Immature natural killer cell (primary cell): ENCODE measurements at places on chromosomes 1 and 21. TPM values are rescaled to one million over a fixed set of nuclear protein-coding genes. Genes with fewer than 3 reads are reported as not detected.

DNA sequence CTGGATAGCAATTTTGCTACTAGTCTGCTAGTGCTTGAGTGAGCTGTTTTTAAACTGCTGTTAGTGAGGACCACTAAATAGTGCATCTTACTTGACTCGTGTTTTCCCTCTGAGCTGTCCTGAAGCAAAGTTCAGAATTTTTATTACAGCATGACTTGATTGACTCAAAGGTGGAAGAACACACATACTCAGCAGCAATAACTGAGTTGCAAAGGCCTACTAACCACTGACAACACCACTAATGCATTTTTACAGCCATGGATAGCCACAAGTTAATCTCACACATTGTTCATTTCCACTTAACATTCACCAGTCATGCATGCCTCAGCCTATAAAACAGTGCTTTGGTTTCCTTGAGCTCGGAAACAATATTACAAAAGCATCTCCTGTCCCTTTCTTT is 148.7 kb downstream of the RUNX1 start:
- DNase-seq, result no peak

GRCh38 chr21:26148840-26149354 is 21.7 kb downstream of the APP start:
- no peak for DNase-seq

DNA sequence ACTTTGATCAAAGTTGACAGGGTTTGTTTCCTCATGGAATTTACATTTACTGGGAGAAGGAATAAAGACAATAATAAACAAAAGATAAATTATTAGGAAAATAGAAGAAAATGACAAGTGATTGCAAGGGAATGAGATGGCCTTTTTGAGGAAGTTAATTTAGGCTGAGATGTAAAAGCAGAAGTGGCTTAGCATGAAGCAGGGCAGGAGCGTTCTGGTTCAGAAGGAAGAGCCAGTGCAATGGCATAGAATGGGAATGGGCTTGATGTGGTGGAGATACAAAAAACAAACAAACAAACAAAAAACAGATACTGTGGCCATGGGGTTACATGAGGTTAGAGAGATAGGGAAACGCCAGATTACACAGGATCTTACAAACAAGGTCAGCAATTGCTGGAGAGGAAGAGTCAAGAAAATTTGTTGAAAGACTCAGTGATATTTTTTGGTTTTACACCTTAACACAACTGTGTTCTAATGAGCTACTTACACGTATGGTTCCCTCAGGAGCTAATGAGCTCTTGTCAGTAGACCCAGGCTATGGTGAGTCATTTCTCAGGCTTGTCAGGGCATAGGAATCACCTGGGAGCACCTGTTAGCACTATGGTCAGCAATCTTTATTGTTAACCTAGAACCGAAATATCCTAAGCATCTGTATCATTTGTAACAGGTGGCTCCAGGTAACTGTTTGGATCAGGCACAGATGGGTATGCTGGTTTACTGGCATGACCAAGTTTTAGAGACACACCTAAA is 8.7 kb upstream of the CADM3 start:
- DNase-seq, result no peak

GRCh38 chr1:154835531-154836324 is 34.4 kb downstream of the KCNN3 start:
- DNase-seq, result no peak

GRCh38 chr21:33025106-33025488 is 638 bp upstream of the OLIG2 start:
- DNase-seq, result no peak

DNA sequence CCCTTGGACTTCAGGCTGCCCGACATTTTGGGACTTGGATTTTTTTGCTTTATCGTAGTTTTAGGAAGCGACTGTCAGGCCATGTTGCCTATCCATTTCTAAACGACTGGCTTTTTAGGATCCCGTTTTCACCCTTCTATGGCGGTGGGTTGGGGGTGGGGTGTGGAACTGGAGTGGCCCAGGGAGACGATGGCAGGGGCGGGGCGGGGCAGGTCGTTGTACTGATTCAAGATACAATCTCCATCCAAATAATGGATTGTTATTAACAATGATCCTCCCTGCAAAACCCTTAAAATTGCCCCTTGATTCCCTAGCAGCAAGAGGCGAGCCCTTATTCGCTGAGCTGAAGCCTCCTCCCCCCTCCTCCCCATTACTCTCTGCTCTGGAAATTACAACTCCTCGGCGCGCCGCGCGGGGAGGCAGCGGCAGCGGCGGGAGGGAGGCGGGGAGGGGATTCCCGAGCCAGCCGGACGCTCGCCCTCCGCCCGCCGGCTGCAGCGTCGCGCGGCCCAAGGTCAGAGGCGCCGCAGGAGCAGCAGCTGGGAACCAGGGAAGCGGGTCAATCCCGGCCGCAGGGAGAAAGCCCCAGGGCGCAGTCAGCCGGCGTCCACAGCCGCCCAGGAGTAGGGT is at the start of gene TRIM67:
TSS of gene TRIM67 (plus strand) at position 392 of the 630 bp plus-strand sequence. CDS start 912 bp downstream, outside the sequence.
- DNase-seq, result no peak

- no peak for DNase-seq
Measured at GRCh38 chr1:203797948-203798655, 2.7 kb downstream of the ZBED6 start.

DNA sequence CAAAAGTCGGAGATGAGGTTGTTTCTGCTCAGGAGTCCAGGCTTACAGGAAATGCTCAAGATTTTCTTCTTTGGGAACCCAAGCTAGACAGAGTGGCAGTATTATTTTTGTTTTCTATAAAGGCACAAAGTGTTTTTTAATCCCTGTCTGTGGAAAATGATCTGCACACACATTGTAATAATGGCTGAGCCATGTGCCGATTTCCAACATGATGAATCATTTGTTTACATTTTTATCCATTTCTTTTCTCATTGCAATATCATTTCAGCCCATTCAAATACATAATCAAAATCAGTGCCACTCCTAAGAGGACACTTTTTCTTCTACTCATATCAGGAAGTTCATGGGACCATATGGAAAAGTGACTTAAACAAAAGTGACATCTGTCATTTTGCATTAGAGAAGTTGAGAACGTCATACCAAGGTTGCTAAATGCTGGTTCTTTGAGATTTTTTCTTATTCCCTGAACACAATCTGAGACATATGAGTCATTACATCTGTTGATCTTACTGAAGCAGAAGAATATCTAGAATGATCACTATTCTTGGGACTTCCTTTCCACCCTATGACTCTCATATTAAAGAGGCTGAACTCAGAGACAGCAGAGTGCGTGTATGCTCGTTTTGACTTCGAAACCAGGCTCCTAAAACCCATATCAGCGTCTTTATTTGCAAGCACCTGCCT is 44.9 kb downstream of the ACTA1 start:
- no peak for DNase-seq

The FALEC gene
- polyA plus RNA-seq, result not detected

- no peak for DNase-seq
Measured at GRCh38 chr1:86940599-86940998, 26.2 kb downstream of the HS2ST1 start.

DNA sequence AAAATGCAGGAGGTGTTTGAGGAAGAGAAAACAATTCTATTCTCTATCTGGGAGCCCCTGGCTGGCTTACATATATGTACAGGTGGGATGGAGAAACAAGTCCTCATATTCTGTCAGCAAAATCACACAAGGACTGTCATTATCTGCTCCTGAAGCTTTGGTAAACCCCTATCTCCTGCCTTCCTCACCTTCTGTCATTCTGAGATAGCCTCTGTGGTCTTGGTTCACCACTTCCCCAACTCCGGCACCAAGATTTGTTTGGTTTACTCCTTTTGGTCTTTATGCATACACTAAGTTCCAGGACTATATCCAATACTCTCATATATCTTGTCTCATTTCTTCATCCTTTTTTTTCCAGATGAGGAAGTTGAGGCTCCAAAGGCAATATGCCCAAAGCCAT is 551.1 kb downstream of the PLPP3 start:
- DNase-seq, result no peak

The SAMD11 gene
- polyA plus RNA-seq, result 0.14 TPM

GRCh38 chr1:58065520-58065919 is 481.0 kb downstream of the OMA1 start:
- no peak for DNase-seq

The BPNT1 gene
- 19.0 TPM for polyA plus RNA-seq

GRCh38 chr21:37000381-37000780 is 6.1 kb upstream of the RIPPLY3 start:
- no peak for DNase-seq

DNA sequence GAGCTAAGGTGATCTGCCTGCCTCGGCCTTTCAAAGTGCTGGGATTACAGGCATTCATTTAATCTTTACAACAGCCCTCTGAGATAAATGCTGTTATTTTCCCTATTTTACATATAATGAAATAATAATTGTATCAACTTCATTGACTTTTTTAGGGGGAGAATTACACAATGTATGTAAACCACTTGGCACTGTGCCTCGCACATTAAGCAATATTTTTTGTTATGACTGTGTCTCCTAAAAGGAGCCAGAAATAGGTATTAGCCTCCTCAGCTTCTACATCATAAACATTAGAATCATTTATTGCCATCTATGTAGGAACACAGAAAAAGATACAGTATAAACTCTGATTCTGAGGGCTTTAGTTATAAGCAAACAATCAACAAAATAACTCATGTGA is 1.1 kb upstream of the DNAJC28 start:
- no peak for DNase-seq

The PTPN22 gene
- polyA plus RNA-seq, result 83.6 TPM

DNA sequence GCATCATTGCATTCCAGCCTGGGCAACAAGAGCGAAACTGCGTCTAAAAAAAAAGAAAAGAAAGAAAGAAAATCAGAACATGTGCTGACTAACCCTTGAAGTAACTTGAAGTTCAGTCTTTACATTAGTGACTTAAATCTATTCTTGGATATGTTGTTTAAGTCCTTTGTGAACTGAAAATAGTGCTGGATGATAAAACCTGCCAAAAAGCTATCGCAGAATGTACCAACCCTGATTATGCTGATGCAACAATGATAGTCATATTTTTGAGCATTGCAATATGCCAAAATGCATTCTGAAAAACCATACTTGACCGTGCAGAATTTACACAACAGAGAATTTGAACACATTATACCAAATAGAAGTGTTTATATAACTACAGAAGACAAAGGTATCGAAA is 30.7 kb downstream of the SHISAL2A start:
- no peak for DNase-seq

DNA sequence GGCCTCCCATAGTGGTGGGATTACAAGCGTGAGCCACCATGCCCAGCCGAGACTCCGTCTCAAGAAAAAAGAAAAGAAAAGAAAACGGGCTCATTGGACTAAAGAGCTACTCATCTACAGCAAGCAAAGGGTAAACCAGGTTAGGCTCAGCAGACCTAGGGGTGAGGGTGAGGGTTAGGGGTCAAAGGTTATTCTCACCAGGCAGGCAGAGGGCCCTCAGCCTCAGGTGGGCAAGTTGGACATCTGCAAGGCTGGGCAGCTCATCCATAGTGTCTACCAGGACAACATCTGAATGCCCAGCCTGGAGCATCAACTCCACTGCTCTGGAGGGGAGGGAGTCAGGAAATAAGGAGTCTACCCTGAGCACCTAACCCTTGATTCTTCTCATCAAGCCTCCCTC is 3.5 kb downstream of the MTMR11 start:
- no peak for DNase-seq

DNA sequence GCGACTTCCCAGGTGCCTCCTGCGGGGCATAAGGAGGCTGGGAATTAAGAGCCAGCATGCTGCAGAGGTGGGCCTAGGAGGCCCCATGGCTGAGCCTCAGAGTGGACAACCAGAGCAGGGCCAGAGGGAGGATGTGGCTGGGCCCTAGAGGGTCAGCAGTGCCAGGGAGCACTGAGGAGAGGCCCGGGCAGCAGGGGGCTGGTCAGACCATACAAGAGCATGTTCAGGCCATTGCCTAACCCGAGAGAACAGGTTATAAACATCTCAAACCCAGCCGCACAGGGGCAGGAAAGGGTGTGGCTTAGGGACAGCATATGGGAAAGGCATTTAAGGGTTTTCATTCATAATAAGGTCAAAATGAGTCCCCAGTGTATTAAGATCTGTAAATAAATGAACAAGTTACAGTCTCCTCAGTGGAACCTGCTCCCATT is 51.1 kb downstream of the IER5 start:
- DNase-seq, result no peak

DNA sequence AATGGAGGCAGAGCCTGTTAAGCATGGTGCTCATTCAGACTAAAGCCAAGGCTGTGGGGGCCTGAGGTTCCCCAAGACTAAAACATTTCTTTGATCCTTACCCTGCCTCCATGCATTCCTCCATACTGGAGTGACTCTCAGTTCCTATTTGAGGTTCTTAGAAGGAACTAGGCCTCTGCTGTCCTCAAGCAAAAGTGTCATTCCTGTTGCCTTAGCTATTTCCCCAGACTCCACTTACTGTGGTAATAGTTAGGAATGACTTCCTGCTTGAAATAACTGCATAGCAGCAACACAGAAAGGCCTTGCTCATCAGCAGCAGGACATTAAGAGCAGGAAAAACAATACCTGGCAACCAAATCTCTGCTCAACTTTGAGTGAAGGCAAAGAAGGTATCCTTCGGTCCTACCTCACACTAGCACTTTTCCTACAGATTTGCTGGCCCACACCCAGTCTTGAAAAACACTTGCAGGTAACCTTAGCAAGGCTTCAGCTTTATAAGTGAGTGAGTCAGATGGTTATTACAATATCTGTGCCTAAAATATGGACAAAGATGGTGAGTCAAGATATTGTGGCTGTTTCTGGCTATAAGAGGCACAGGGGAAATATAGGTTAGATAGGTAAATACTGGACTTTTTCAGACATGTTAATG is 14.8 kb downstream of the LRRC41 start:
- DNase-seq, result no peak
